ENCODE measurements at places on chromosomes 1 and 21. TPM values are rescaled to one million over a fixed set of nuclear protein-coding genes. Genes with fewer than 3 reads are reported as not detected.

DNA sequence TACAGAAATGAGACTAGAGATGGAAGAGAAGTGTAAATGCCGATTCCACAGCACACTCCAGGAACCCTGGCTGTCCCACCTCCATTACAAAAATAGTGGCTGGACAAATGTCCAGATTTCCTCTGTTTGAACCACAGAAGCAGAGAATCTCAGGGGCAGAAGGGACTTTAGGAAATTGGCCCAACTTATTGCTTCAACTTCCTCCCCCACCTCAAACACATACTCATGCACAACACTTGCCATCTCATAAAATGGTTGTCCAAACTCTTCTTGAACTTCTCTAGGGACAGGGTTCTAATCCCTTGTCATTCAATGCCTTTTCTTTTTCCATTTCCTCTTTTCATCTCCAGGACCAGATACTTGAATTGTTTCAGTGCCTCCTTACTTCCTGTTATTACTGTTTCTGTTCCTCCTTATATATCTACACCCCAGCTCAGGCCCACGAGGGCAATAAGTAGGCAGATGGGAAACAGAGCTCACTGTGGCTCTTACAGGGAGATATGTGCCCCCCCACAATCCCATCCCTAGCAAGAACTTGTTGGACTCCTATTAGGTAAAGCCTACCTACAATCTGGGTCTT is 8.5 kb upstream of the B4GALT3 start:
- DNase-seq: no peak

GRCh38 chr1:38680801-38681510 is 178.6 kb downstream of the RRAGC start:
- DNase-seq: peak; percentile 17

GRCh38 chr21:44748621-44749020 is 37.2 kb upstream of the TSPEAR start:
- no peak for DNase-seq

Gene CCDC30
- total RNA-seq: 0.38 TPM

DNA sequence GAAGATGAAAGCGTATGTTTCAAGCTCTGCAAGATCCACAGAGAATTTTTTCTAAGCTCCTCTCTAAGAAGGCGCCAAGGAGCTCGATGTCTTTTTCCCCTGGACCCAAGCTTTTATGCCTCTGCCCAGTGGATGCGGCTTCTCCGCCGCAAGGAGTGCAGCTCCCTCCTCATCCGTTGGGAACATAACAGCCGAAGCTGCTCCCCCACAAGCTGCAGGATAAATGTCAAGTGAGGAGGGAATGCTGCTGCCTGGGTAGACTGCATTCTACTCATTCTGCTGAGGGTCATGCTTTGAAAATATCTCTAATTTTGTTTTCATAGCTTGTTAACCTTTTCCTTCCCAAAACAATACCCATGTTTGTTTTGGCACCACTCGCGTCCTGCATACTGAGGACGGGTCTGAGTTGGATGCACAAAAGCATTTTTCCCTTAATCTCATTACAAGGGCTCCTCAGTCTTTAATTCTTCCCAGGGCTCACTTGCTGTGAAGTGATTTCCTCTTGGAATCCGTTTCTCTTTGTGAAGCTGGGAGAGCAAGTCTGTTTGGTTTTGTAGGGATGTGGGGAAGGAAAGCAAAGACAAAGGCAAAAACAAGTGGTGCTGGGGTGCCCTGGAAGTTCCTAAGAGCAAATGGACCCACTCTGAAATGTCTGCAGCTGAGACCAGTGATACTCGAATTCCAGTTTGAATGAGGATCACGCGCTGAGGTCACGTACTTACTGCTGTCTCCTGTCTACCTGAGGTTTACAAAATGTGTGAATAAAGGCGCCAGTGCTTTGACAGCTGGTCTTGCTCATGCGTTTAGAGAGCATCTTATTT is 134.0 kb upstream of the IRF2BP2 start:
- peak; percentile 15 for DNase-seq

Gene PANK4
- 30.0 TPM for total RNA-seq

- peak; percentile 54 for DNase-seq
Measured at GRCh38 chr21:37463083-37463801, 96.7 kb downstream of the DYRK1A start.

Gene DENND2C
- 4.6 TPM for total RNA-seq

DNA sequence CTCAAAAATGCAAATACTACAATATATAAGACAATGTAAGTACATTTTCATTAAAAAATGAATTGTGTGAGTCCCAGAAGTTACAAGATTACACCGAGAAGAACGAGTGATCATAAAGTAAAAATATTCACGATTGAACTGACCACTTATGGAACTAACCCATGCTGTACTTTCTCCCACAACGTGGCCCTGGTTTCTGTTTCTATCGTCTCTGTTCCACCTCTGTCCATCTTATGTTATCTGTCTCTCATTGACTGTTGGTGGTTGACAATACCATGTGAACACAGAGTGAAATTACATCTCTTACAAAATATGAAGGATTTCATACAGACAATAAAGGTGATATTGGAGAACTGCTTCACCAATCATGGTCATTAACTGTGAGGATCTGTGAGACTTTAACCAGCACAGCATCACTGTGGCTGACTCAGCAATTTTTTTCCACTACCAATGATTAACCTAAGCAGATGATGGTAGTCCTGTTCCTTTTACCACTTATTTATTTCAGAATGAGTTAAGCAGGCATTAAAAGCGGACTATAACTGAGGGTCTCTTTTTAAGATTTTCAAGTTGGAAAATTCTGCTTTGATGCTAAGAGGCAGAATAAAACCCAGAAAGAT is 165.1 kb downstream of the TGFB2 start:
- no peak for DNase-seq

Gene ACTL8
- total RNA-seq: not detected

Gene CCDC17
- 0.98 TPM for total RNA-seq

- no peak for DNase-seq
Measured at GRCh38 chr1:207088161-207088560, 499 bp upstream of the C4BPB start.

- no peak for DNase-seq
Measured at GRCh38 chr1:2472109-2472508, 4.0 kb upstream of the PLCH2 start.

Gene SPSB1
- total RNA-seq: 34.0 TPM

Gene KCND3
- total RNA-seq: not detected

- DNase-seq: no peak
Measured at GRCh38 chr1:86925742-86926141, 11.3 kb downstream of the HS2ST1 start.

- DNase-seq: no peak
Measured at GRCh38 chr1:229819091-229819490, 193.0 kb downstream of the URB2 start.

DNA sequence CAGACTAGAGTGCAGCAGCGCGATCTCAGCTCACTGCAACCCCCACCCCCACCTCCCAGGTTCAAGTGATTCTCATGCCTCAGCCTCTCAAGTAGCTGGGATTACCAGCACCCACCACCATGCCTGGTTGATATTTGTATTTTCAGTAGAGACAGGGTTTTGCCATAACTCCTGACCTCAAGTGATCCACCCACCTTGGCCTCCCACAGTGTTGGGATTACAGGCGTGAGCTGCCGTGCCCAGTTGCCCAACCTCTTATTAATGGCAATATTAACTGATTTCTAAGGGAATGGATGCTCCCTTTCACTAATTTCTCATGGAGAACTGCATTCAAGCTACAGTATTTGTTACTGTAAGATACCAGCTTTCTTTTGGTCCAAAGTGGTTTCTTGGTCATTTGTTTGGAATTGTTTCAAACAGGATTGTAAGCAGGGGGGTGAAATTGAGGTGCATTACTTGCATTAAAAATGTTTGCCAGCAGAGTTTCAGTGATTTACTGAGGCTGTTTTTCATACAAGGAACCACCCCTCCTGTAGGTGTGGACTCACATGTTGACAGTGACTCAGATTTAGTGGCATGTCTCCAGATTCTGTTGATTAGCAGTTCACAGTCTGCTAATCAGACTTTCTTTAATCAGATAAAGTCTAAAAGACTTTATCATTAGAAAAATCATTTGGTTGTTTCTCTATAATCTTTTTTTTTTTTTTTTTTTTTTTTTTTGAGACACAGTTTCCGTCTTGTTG is 3.9 kb upstream of the TGFBR3 start:
- no peak for DNase-seq

Gene KLHDC8A
- total RNA-seq: not detected

GRCh38 chr21:32073190-32073589 is 200.4 kb downstream of the HUNK start:
- no peak for DNase-seq

- DNase-seq: no peak
Measured at GRCh38 chr1:38777464-38777957, 82.1 kb downstream of the RRAGC start.

GRCh38 chr1:192550922-192551534 is 24.5 kb upstream of the RGS1 start:
- DNase-seq: peak; percentile 97

DNA sequence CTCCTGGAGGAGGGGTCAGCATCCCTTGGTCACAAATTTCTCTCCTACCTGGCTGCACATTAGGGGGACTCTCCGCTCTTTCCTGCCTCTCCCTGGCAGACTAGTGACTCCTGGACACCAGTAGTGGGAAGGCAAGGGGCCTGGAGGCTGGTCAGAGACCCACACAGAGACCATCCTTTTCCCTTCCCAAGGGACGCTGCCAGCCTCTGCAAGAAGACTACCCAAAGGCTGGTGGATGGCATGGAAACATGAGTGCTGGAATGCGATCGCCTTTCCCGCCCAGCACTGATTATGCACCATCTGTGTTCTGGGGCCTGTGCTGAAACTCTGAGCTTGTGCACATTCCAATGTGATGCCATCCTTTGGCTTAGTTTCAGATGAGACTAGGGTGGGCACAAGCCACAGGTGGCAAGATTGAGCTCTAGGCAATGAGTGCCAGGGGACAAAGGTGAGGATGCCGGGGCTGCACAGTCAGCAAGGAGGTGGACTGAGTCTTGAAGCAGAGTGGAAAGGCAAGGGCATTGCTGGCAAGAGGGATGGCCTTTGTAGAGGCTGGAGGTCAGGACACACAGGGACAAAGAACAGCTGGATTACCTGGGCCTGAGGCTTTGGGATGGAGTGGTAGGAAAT is 12.6 kb upstream of the EPS8L3 start:
- no peak for DNase-seq

Gene LGR6
- not detected for total RNA-seq

DNA sequence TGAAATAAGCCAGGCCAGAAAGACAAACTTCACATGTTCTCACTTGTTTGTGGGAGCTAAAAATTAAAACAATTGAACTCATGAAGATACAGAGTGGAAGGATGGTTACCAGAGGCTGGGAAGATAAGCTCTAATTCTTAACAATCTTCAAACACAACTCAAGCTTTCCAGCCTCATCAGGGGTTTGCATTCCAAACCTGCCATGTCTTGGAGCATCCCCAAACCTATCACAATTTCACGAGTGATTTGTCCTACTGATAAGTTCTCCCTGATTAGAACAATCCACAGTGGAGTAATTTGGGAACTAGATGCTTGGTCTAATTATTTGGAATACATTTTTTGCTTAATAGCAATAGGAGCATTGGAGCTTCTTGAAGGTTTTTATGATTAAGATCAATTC is 418.5 kb upstream of the PKN2 start:
- no peak for DNase-seq

DNA sequence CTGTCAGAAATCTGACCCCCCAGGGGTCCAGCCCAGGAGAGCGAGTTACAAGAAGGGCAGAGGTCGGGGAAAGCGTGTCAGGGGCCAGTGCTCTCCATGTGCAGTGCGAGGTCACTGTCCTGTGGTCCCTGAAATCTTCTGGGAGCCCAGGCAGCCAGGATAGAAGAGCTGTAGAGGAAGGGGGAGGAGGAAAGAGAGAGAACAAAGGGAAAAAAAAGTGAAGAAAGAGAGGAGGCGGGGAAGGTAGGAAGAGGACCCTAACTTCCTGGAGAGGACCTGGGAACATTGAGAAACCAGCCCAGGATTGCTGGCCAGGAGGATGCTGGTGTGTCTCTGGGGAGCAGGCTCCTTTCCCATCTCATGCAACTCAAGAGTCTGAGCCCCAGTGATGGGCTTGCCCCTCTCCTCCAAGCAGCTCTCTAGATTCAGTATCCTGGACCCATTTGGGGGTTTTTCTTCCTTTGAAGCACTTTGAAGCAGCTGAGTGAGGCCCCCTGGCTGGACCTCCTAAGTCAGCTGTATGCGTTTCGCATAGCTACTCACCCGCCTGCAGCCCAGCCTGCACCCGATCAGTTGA is 6.8 kb upstream of the INAVA start:
- no peak for DNase-seq

DNA sequence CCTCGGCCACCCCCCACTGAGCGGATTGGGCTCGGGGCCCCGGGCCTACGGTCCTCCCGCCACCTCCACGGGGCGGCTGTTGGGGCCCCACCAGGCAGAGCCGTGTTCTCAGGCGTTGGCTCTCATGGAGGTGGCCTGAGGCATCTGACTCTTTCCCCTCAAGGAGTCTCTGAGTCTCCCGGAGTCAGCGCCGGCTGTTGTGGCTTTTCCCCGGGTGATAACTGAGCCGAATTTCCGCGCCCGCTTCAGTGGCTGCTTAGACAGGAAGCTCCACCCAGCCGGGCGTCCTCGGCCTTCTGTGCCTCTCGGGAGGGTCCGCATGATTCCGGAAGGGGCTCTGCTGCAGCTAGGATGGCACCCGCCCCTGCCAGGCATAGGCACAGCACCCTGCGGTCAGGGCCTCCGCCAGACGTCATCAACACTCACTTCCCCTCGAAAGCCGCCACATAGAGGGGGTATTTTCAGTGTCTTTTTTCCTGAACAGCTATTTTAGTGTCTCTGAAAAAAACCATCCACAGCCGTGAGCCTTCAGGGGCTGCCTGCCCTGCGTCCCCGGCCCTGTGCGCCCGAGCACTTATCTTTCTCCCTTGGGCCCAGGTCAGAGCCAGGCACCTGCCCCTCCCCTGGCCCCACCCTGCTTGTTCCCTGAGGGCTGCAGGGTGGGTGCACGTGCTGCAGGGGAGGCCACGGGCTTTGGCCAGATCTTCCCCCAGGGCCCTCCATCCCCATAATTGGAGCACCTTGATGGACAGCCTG is 72.9 kb downstream of the SKI start:
- peak; percentile 79 for DNase-seq

DNA sequence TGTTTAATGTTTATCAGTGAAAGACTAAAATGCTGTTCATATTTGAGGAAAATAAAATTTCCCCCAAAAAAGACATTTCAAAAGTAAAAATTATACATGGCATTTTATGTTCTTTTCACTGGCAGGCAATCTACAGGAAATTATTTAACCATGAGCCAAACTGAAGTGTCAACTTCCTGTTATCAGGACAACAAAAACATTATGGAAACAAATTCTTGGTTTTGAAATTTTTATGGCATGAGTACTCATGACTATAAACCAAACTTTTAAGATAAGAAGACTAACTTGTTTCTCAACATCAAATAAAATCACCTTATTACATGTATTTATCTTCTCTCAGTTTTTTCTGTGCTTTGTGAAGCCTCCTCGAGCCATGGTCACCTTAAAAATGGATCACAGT is 698.6 kb downstream of the LTN1 start:
- DNase-seq: peak; percentile 45

GRCh38 chr1:160163615-160164014 is 12.2 kb downstream of the ATP1A4 start:
- DNase-seq: peak; percentile 34
